Fibroblast of upper back skin (primary cell): ENCODE measurements at places on chromosomes 7 and 10.
A peak's percentile ranks its signal among the peaks of the same experiment; 100 is the strongest.

DNA sequence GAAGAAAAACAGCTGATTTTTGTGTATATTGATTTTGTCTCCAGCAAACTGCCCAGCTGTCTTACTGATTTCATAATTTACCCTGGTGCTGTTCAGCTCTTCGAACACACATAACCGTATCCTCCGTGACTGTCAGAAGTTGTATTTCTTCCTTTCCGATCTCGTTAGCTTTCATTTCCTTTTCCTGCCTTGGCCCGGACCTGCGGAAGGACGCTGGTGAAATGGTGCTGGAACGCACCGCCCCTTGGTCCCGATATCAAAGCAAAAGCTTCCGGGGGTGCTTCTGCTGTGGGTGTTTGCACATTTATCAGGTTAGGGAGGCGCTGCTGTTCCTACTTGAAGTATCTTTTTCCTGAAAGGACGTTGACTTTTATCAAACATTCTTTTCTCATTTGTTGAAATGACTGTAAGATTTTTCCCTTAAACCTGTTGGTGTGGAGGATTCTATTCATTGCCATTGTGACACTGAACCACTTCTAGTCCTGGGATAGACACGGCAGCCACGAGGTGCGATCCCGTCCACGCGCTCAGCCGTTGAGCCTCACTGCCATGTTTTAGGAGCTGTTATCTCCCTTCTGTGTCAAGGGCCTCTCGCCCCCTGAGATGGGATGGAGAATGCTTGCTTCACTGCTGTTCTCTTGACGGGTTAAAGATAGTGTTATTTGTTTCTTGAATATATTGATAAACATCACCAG, 72.6 kb downstream of the FOXL3 start:
- peak; percentile 8 for DNase-seq

DNA sequence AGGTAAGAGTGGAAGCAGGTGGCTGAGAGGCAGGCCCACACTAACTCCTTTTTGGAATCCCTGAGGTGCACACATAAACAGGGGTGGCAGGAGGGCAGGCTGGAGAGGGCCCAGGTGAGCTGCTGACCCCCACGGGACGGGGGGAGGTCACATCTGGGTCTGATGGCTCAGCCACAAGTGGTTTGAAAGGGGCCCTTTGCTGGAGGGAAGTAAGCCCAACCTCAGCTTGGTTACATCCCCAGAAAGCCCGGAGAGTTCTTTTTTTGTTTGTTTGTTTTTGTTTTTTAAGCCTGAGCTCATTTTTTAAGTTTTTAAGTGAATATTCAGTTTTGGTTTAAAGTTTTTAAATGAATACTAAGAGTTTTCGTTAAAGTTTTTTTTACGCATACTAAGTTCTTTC, 72.8 kb upstream of the CUX1 start:
- no peak for DNase-seq

DNA sequence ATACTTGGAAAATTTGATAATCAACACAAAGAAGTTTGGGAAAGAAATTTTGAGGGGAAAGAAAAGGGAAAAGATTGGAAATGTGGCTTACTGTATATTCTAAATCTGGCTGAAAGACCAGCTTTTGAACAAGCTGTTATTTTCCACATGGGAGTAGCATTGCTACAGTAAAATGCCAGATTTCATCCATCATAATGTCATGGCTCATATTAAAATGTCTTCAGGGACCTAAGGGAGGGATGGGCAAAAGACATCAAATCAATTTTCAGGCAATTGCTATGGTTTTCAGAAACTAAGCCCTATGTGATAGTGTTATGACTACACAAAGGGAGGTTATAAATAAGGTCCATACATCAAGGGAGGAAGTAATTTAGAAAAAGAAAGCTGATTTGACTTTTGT, 1116.9 kb upstream of the CELF2 start:
- DNase-seq = peak; percentile 31

DNA sequence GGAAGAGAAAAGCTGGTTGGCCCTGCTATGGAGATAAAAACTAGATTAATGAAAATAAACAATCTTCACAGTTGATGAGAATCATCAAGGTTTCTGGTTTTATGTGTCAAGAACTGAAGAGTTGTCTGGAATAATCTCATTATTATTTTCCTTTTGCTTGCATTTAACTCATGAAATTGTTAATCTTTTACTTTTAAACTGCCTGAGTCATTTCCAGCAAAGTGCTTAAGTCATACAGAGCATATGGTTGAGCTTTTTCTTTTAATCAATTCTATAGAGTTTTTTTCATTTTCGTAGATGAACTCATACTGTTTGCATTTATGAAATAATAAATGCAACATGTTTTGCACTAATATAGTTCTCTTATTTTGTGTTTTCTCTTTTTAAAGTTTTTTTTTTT, 747.9 kb downstream of the NXPH1 start:
- no peak for DNase-seq
